A549 treated with DMSO at 1 μM for 4 hours (cell line): ENCODE measurements at places on chromosomes 12 and 14. TPM values are rescaled to one million over a fixed set of nuclear protein-coding genes. Genes with fewer than 3 reads are reported as not detected.

The MSI1 gene
- total RNA-seq: 0.92 to 1.7 TPM (median 1.3 TPM) in 5 replicates

The A2ML1 gene
- total RNA-seq: not detected in 5 replicates

The HOXC6 gene
- 4.5 to 5.5 TPM (median 5.0 TPM) in 5 replicates for total RNA-seq

The NFKBIA gene
- 79.0 to 133 TPM (median 103 TPM) in 5 replicates for total RNA-seq

The HVCN1 gene
- 0.48 to 0.81 TPM (median 0.62 TPM) in 5 replicates for total RNA-seq

The TAS2R9 gene
- total RNA-seq: not detected in 5 replicates

The RTL1 gene
- total RNA-seq: 0.33 to 0.38 TPM (median 0.35 TPM) in 5 replicates

The UBR7 gene
- 26.3 to 30.3 TPM (median 29.7 TPM) in 5 replicates for total RNA-seq

The GON7 gene
- total RNA-seq: 15.8 to 18.6 TPM (median 17.2 TPM) in 5 replicates

The KRT82 gene
- total RNA-seq: not detected in 5 replicates

The HOXC9 gene
- total RNA-seq: 7.6 to 12.5 TPM (median 11.6 TPM) in 5 replicates

The LRIG3 gene
- 5.0 to 7.2 TPM (median 6.8 TPM) in 5 replicates for total RNA-seq

The ARHGEF40 gene
- total RNA-seq: 10.3 to 13.8 TPM (median 12.3 TPM) in 5 replicates

The OTX2 gene
- total RNA-seq: not detected in 5 replicates

The DDIT3 gene
- total RNA-seq: 26.2 to 39.6 TPM (median 33.3 TPM) in 5 replicates

The REP15 gene
- 0.22 to 0.78 TPM (median 0.49 TPM) in 5 replicates for total RNA-seq

The GDF3 gene
- total RNA-seq: not detected in 5 replicates

The NTS gene
- total RNA-seq: 51.1 to 84.8 TPM (median 78.2 TPM) in 5 replicates

The RNASE9 gene
- not detected in 5 replicates for total RNA-seq

The E2F7 gene
- total RNA-seq: 7.0 to 11.0 TPM (median 9.0 TPM) in 5 replicates

The LRP10 gene
- total RNA-seq: 74.7 to 82.6 TPM (median 81.9 TPM) in 5 replicates
